NCI-H2029 (cell line): ENCODE measurements at places on chromosomes 7 and 10.

GRCh38 chr10:124185084-124185483, 91.7 kb upstream of the CHST15 start:
- no peak for DNase-seq

DNA sequence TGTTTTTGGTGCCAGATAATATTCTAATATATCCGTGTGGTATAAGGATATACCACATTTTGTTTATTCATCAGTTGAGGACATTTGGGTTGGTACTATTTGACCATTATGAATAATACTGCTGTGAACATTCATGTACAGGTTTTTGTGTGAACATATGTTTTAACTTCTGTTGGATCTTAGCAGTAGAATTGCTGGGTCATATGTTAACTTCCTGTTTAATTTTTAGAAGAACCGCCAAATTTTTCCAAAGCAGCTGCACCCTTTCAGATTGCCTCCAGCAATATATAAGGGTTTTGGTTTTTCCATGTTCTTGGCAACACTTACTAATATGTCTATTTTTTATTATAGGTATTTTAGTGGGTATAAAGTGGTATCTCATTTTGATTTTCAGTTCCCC, 22.8 kb downstream of the VPS26A start:
- DNase-seq, result no peak

DNA sequence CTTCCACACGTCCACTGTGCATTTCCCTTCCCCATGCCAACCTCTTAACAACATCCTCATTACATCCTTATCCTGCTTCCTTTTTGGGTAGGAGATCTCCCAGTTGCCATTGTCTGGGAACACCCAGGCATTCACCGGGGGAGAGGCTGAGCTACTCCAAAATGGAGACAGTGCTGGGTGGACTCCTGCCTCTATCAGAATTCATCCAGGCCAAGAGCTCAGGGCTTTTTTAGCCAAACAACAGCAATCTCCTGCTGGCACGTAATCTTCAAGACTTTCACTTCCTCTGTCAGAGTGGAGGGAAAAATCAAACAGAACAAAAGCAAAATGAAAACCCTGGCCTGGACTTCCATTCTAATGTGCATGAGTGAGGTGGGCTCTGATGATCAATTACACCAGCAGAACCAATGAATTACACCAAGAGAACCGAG, 245.0 kb downstream of the PRPF18 start:
- no peak for DNase-seq

DNA sequence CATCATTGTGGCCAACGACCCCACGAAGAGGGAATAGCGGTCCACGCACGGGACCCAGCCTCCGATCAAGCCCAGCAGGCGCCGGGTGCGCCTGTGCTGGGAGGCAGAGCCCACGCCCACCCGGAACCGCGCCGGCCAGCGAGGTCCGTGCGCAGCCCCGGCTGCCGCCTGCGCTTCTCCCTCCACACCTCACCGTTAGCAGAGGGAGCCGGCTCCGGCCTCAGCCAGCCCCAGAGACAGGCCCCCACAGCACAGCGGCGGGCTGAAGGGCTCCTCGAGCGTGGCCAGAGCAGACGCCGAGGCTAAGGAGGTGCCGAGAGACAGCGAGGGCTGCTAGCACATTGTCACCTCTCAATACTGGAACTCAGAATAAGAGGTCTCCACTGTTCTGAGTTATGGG, 3.6 kb downstream of the ITPRID1 start:
- DNase-seq, result no peak

GRCh38 chr7:40234046-40234445, 99.2 kb downstream of the SUGCT start:
- DNase-seq, result no peak

DNA sequence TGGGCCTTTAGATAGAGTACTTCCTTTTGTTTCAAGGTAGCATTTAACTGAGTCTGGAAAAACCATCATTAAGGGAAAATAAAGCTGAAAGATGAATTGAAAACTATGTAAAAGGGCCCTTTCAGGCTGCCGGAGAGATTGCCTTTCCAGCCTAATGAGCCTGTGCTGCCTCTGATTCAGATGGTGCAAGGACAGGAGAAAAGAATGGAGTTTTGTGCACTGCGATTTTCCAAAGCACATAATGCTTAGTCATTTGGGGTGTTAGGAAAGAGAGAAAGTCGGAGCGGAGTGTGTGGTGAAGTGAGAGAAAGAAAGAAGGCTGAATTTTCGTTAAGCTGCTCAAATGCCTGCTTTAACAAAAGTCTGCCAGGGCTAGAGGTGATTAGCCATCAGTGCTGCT, 259.7 kb downstream of the PAXIP1 start:
- DNase-seq, result no peak

GRCh38 chr7:18086165-18087025, 58.7 kb upstream of the PRPS1L1 start:
- peak; percentile 20 for DNase-seq

DNA sequence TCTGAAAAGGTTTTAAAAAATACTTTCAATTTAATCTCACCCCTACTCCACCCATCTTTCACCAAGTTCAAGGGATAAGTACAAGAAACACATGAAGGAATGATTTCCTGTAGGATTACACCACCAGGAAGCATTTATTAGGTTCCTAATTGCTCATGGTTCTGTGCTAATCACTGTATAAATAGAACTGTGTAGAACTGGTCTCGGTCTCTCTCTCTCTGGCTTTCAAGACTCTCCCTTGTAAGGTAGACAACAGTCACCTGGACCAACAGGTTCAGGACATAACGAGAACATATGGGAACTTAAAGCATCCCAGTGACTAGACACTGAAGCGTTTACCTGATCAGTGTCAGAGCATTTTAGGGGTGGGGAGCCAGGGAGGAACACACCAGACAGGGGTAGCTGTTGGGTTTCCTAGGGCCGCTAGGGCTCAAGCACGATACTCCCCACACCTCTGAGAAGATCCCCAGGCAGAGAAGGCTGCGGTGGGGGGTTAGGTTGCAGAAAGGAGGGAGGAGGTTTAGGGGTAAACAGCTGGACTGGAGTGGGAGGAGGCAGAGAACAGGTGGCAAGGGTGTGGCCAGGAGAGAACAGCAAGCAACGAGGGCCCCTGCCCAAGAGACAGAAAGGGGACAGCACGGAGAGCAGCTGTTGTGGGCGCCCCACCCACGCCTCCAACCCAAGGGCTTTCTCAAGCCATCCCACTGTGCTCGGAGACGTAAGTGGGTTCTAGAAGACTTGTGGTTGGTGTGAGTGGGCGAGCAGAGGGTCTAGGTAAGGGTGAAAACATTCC, 52.5 kb upstream of the USP6NL start:
- DNase-seq, result no peak

- peak; percentile 30 for DNase-seq
Observed at GRCh38 chr7:77796960-77797359, 1.3 kb downstream of the TMEM60 start.

- DNase-seq, result no peak
Observed at GRCh38 chr10:77349226-77349625, 288.4 kb downstream of the KCNMA1 start.

DNA sequence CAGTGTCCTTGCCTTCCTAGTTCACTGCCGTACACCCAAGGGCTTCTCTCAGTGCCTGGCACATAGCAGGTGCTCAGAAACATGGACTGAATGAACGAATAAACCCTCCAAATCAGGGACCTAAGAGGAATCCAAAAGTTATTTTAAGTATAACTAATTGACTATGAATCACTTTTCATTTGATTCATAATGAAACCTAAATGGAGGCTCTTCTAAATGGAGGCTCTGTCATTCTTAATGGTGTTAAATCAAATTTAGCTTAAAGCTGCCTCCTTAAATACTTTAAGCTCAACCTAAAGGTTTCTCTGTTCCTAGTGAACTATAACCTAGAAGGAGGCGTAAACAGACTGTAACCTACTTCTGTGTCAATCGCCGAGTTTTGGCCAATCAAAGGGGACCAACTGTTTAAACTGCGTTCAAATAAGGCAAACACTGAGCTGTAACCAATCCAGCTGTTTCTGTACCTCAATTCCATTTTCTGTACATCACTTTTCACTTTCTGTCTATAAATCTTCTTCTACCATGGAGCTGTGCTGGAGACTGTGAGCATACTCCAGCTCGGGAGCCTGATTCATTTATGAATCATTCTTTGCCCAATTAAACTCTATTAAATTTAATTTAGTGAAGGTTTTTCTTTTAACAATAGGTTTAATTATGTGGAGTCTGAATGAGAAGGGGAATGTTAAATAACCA, 11.0 kb downstream of the PYROXD2 start:
- no peak for DNase-seq

- no peak for DNase-seq
Observed at GRCh38 chr7:77570330-77571011, 33.4 kb downstream of the PTPN12 start.

GRCh38 chr10:51112013-51112412, 37.7 kb downstream of the PRKG1 start:
- DNase-seq, result no peak

GRCh38 chr10:26464632-26465280, 26.6 kb downstream of the APBB1IP start:
- DNase-seq, result no peak

DNA sequence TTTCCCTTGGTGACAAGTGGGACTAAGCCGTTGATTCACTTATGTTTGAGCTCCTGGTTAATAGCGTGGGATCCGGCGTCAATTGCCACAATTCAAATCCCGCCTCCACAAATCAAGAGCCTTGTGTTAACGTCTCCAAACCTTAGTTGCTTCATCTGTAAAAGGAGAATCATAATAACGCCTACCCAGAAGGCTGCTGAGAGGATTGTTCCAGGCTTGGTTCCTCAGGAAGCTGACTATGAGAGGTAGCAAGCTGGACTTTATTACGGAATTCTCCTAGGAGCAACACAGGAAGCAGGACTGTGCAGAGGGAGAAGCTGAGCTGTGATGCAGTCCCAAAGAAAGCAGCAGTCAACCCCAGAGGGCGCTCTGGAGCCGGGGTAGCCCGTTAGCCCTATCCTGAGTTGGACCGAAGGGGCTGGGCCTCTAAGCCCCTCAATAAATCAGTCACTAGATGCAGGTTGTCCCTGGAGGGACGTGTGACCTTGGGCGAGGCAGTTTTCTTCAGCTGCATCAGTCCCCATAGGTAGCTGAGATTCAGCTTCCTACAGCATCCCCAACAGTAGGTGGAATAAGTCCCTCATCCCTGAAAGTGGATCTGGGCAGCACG, 6.9 kb upstream of the BAG3 start:
- DNase-seq, result no peak

DNA sequence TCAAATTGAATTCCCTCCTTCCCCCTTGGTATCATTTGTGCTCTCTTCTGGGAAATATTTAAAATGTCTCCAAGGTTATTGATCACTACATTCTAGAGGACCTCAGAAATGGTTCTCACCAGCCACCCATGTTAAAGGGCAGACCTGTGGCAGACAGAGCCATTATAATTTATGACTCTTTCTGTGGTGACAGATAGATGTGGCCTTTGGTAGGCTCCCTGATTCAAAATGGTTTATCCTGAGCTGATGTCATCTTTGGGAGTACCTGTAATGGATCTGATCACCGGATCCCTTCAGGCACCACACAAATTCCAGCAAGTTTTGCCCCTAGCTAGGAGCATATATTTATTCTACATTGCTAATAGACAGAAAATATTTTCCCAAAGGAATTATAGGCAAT, 267.5 kb downstream of the SDK1 start:
- no peak for DNase-seq

- no peak for DNase-seq
Observed at GRCh38 chr10:101848894-101849351, 5.3 kb upstream of the KCNIP2 start.

- no peak for DNase-seq
Observed at GRCh38 chr7:43249823-43250145, 137.3 kb downstream of the HECW1 start.

GRCh38 chr7:148849393-148850098, 34.5 kb downstream of the EZH2 start:
- DNase-seq, result no peak

GRCh38 chr10:125631806-125632205, 51.2 kb downstream of the TEX36 start:
- DNase-seq, result no peak

- DNase-seq, result no peak
Observed at GRCh38 chr7:134712196-134712595, 65.5 kb downstream of the BPGM start.

GRCh38 chr10:11245095-11245479, 227.4 kb downstream of the CELF2 start:
- no peak for DNase-seq

DNA sequence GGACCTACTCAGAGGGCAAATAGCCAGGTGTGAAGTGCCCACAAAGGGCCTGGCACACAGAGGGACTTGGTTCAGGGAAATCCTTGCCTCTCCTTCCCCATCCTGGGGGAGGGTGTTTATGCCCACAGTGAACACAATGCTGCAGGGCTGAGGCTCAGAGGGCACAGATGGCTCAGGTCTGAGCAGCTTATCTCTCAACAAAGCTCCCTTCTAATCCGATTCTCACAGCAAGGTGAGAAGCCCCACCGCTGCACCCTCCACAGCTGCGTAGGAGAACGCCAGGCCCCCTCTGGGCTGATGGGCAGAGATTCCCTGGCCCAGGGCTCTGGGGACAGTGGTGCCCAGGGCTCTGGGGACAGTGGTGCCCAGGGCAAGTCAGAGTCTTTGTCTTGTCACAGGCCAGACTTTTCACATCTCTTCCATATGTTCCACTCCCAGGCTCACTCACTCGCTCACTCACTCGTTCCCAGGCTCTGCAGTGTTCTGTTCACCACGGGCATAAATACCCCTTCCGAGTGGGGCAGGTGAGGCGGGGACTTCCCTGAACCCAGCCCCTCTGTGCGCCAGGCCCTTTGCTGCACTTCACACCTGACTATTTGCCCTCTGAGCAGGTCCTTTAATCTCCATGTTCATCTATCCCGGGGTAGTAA, 8.7 kb upstream of the CDHR1 start:
- no peak for DNase-seq

GRCh38 chr10:34522546-34522945, 292.6 kb downstream of the PARD3 start:
- no peak for DNase-seq

DNA sequence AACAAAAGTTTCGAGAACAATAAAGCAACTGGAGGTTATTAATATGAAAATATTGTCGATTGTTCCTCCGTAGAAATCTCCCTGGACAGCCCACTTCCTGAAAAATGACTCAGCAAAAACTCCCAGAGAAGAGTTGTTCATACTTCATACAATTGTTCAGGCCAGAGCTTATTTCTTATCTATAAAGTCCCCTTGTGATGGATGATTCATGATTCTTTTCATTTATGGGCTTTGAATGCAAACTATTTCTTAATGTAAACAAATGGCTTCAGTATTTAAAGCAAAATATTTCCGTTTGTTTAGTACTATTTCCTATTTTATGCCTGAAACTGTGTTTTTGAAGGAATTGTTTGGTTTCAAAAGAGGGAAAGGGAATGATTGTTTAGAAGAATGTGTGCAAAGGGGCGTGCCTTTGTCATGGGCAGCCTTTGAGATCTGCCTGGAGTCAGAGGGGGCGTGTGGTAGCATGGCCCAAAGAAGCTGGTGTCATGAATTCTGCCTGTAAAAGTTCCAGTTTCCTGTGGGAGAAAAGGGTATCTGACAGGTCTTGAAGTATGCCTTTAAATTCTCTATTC, 26.2 kb upstream of the EXOC6 start:
- no peak for DNase-seq

- no peak for DNase-seq
Observed at GRCh38 chr7:2185715-2186114, 47.0 kb downstream of the MAD1L1 start.
